Aorta (tissue), 5 donors: ENCODE measurements at places on chromosomes 6 and 20. TPM values are rescaled to one million over a fixed set of nuclear protein-coding genes. Genes with fewer than 3 reads are reported as not detected.

DNA sequence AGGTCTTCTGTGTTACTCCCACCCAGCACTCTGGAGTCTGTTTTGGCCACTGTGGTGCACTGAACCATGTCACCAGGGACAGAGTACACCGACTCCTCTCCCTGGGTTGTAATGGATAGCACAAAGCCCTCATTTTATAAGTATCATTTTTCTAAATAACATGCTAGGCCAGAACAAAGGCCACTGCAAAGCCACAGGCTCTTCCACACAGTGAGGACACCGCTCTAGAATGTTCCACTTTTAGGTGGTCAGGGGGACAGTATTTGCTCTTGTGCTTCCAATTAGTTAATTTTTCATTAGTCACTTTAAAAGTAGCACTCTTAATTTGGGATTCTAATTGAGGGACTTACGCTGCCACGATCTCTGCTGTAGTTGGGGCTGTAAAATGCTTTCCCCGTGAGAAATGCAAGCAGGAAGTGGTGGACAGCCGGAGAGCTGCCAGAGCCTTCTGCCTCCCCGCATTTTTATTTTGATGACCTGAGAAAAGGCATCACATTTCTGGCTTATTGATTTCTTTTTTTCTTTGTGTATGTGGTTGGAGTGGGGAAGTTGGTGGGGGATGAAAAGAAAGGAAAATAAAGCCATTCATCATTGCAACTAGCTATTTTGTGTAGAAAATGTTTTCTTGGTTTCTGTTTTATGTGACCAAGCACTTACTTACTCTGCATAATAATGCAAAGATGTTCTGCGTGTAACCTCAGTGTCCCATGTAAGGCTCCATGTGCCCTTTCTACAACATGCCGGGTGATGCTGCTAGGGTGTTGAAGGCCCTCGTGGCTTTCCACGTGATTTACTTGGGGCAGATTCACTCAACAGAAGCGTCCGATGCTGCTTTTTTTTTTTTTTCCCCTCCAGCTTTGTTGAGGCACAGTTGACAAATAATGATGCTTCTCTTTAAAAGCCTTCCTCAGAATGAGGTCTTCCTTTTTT, 195.9 kb downstream of the SASH1 start:
- H3K4me1 ChIP-seq: no peaks in the 10 kb centered on the region
- H3K4me3 ChIP-seq: no peak overlapping the region
- no peak for DNase-seq
- no peak overlapping the region for H3K27ac ChIP-seq
- H3K27me3 ChIP-seq: no peaks in the 10 kb centered on the region
- H3K36me3 ChIP-seq: peaks cover 10% of the 10 kb centered on the region

- H3K4me1 ChIP-seq: no peaks in the 10 kb centered on the region
- H3K4me3 ChIP-seq: no peak overlapping the region
- no peaks in the 10 kb centered on the region for H3K27me3 ChIP-seq
- no peaks in the 10 kb centered on the region for H3K36me3 ChIP-seq
Measured at GRCh38 chr6:67393356-67393755, 1241.7 kb upstream of the ADGRB3 start.

DNA sequence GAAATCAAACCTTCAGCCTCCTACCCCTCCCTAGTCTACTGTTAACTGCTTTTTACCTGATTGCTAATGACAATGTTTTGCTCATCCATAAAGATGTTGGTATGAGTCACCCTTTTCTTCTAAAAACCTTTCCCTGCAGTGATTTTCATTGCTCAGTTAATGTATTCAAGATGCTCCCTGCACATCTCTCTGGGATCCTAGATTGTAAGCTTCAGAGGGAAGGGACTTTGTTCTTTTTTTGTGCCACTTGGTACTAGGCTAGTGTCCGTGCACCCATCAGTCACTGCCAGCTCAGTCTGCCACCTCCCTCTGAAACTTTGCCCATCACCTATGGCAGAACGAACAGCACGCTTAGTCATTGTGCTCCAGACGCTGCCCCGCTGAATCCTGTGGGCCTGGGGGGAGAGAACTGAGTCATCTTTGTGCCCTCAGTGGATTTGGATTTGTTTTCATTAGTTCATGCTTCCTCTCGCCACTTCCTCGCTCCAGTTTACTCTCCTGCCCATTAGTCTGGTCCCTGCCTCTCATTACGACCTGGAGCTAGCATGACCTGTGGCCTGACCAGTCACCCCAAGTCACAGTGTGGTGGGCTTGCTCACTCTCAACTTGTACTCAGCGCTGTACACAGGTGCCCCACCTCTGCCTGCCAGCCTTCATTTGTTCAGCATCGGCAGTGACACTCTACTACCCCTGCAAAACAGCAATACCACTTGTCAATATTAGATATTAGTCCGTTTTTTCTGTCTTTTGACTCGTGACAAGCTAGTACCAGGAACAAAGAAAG, 78.0 kb upstream of the TMEM181 start:
- no peak overlapping the region for H3K4me3 ChIP-seq
- no peaks in the 10 kb centered on the region for H3K27me3 ChIP-seq
- H3K27ac ChIP-seq: no peak overlapping the region
- H3K4me1 ChIP-seq: no peaks in the 10 kb centered on the region
- DNase-seq: no peak
- peaks cover 9% of the 10 kb centered on the region for H3K36me3 ChIP-seq

GRCh38 chr6:147043994-147044477, 160.2 kb upstream of the STXBP5 start:
- no peaks in the 10 kb centered on the region for H3K4me1 ChIP-seq
- H3K27me3 ChIP-seq: no peaks in the 10 kb centered on the region
- no peak for DNase-seq
- H3K36me3 ChIP-seq: no peaks in the 10 kb centered on the region

DNA sequence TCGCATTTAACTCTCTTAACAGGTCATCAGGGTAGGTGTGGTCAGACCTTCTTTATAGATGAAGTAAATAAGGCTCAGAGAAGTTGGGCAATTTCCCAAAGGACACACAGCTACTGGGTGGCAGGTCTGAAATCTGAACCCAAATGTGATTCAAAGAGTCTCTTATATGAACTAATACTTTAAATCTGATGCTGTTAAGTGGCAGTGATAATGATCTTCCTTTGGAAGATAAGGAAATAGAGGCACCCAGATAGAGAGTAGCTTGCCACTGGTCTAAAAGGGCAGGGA, 237.1 kb downstream of the GMPR start:
- H3K36me3 ChIP-seq: peaks cover 2% of the 10 kb centered on the region
- no peak for DNase-seq
- H3K4me1 ChIP-seq: peaks cover 13% of the 10 kb centered on the region

DNA sequence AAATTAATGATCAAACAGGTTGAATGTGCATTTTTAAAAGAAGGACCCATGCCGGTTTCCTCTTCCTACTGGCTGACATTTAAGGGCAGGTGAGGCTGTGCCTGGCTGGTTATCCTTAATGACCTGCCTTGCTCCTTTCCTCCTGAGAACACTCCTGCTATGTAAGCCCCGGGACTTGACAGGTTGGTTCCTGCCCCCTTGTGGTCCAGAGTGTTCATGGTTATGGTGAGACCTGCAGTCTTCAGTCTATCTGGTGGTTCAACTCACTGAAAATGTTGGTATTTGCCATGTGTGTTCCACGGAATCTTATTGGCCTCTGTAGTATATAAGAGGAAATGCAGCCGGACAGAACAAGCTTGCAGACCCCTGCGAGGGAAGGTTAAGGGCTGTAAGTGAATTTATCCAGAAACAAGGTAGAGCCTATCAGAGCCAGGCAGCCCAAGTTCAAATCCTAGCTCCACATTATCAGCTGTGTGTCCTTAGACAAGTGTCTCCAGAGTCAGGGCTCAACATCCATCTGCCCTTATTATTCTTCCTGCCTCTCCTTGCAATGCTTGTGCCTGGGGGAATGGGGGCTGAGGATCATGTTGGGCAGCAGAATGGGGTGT, 5.2 kb upstream of the BPIFA3 start:
- no peak overlapping the region for H3K4me3 ChIP-seq
- no peaks in the 10 kb centered on the region for H3K27me3 ChIP-seq
- no peaks in the 10 kb centered on the region for H3K36me3 ChIP-seq
- no peak overlapping the region for H3K27ac ChIP-seq

DNA sequence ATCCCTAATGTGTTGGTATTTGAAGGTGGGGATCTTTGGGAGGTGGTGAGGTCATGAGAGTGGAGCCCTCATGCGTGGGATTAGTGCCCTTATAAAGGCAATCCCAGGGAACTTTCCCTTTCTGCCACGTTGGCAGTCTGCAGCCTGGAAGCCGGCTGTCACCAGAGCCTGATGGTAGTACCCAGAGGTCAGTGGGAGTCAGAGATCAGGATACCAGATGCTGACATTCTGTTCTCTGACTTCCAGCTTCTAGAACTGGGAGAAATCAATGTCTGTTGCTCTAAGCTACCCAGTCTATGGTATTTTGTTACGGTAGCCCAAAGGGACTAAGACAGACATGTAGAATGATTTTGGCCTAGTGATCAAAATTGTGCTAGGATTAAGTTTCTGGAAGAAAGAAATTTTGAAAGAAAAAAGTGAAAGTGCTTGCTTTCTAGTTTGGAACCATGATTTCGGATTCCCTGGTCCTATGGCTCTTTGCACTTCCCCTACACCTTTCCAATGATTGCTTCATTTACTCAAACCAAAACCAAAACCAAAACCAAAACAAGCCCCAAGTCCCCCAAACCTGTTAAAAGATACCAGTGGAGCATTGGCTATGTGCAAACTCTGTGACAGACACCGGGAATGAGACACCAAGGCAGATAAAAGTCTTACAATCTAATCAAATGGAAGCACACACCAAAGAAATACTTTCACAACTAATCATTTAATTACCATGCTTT, 173.7 kb upstream of the ZNF217 start:
- no peak for DNase-seq
- H3K4me1 ChIP-seq: no peaks in the 10 kb centered on the region
- H3K27ac ChIP-seq: no peak overlapping the region

GRCh38 chr6:107867302-107867615, 43.1 kb upstream of the SCML4 start:
- no peak overlapping the region for H3K27ac ChIP-seq
- no peaks in the 10 kb centered on the region for H3K4me1 ChIP-seq
- peaks cover 2% of the 10 kb centered on the region for H3K36me3 ChIP-seq
- no peaks in the 10 kb centered on the region for H3K27me3 ChIP-seq
- DNase-seq: no peak

DNA sequence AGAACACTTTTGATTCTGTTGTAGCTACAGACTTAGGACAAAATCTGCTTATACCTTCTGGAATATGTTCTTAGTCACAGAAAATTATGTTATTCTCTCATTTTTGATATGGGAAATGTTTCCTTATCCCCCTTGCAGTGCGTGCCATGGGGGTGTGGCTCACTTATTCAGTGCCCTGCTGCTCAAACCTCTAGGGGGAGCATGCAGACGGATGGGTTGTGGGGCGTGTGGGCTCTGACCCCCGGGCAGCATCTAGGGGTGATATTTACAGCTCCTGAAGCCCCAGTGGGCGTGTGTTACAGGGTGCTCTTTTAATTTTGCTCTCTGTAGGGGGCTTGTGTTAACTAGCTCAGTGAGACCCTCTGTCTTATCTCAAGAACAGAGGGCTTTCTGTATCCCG, 61.3 kb upstream of the FERMT1 start:
- no peak overlapping the region for H3K27ac ChIP-seq
- peaks cover 2% of the 10 kb centered on the region for H3K27me3 ChIP-seq
- no peaks in the 10 kb centered on the region for H3K4me1 ChIP-seq
- no peak overlapping the region for H3K4me3 ChIP-seq
- H3K36me3 ChIP-seq: no peaks in the 10 kb centered on the region

- H3K4me1 ChIP-seq: no peaks in the 10 kb centered on the region
- no peak overlapping the region for H3K27ac ChIP-seq
- H3K36me3 ChIP-seq: no peaks in the 10 kb centered on the region
- no peaks in the 10 kb centered on the region for H3K27me3 ChIP-seq
- DNase-seq: no peak
Measured at GRCh38 chr20:15200147-15200565, 862.7 kb upstream of the FLRT3 start.

DNA sequence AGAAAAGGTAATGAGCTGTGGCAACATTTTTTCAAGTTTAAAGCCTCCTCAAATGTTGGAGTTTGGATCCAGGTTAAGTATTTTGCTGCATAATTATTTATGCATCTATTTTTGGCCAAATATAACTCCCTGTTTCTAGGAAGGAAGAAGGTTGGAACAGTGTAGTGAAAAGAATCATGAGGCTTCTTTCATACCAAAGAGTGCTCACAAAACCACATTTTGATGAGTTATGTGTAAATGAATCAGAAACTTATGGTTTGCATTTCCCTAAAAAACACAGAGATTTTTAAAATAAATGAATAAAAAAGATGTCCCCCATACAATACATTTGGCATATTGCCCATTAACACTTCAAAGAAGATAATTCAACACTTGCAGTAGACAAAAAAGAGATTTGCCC, 246.9 kb upstream of the PRDM1 start:
- H3K27ac ChIP-seq: no peak overlapping the region
- H3K36me3 ChIP-seq: no peaks in the 10 kb centered on the region
- no peaks in the 10 kb centered on the region for H3K4me1 ChIP-seq
- no peaks in the 10 kb centered on the region for H3K27me3 ChIP-seq

Gene CENPW
- 5.6 TPM for total RNA-seq

Gene MUCL3
- total RNA-seq: not detected

Gene POM121L2
- not detected for total RNA-seq
